Right lung (tissue), 10 donors: ENCODE measurements at places on chromosomes 16 and 17. TPM values are rescaled to one million over a fixed set of nuclear protein-coding genes. Genes with fewer than 3 reads are reported as not detected.
A peak's percentile ranks its signal among the peaks of the same experiment; 100 is the strongest.

The PTX4 gene
- not detected for polyA plus RNA-seq

The KRTAP4-6 gene
- polyA plus RNA-seq, result not detected

DNA sequence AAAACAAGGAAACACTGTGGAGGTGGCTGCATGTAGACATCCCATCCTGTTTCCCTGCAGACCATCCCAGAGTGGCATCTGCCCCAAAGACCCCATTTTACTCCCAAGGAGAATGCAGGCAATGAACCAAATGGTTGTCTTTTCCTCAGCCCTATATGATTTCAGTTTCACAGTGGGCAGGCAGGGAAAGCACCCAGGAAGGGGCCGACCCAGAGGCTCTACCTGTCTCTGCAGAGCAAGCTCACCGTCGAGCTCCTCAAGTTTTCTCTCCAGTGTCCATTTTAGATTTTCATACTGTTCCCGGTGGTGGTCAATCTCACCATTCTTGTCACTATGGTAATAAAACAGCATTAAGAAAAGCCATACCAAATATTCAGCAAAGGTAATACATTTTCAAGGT lies 14.6 kb downstream of the CCDC57 start:
- no peak for DNase-seq

The SEPTIN12 gene
- polyA plus RNA-seq, result not detected

The EFNB3 gene
- polyA plus RNA-seq, result 36.1 TPM

The KRTAP17-1 gene
- not detected for polyA plus RNA-seq

The FOXO3B gene
- polyA plus RNA-seq, result 6.2 TPM

The C16orf92 gene
- not detected for polyA plus RNA-seq

DNA sequence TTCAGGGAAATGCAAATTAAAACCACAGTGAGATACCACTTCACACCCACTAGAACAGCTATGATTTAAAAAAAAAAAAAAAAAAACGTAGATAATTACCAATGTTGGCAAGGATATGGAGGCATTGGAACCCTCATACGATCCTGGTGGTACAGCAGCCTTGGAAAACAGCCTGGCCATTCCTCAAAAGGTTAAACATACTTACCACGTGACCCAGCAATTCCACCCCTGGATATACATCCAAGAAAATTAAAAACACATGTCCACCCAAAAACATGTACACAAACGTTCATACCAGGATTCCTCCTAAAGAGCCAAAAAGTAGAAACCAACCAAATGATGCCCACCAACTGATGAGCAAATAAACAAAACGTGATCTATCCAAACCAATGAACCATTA lies 68.1 kb downstream of the GAS7 start:
- no peak for DNase-seq

The WFIKKN2 gene
- polyA plus RNA-seq, result 0.98 TPM

GRCh38 chr16:50610331-50611262 lies 62.4 kb downstream of the NKD1 start:
- DNase-seq, result no peak

DNA sequence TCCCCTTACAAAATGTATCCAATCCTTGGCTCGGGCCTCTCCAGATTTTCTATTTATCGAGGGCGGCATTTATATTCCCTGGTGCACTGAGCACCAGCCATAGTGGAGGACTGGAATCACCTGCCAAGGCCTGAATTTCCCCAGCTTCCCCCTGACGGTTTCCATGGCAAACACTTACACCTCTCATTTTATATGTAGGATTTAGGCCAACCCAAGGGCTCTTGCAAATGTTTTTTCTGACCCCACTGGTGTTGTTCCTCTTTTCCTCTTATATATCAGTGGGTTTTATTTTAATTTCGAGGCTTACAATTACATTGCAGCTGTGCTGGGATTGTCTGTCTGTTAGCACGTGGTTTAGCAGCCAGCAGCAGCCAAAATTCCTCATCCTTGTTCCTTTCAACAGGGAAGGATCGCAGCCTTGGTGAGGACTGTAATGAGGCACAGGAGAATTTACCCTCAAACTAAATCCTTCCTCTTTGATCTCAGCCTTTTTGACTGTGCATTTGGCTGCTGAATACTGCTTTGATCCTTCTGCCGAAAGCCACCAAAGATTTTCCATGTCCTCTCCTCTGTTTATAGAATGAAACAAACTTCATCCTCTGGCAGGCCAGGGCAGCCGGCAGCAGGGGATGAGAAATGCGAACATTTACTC lies 26.5 kb upstream of the CES5A start:
- no peak for DNase-seq

DNA sequence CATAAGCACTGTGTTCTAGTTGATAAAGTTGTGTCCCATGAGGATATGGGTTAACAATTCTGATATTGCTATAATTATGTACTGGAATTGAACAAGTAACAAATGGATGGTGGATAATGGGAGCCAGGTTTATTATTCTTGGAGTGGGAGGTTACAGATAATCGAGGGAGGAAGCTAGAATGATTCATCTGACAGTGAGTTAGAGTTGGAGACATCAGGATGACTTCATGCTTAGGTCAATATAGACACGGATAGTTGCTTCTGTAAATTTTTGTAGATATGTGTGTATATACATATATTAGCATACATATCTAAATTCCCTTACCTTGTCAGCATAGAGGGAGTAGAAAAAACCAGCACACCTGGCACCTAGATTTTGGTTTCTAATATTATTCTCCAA lies 293.4 kb downstream of the SHISA9 start:
- no peak for DNase-seq

DNA sequence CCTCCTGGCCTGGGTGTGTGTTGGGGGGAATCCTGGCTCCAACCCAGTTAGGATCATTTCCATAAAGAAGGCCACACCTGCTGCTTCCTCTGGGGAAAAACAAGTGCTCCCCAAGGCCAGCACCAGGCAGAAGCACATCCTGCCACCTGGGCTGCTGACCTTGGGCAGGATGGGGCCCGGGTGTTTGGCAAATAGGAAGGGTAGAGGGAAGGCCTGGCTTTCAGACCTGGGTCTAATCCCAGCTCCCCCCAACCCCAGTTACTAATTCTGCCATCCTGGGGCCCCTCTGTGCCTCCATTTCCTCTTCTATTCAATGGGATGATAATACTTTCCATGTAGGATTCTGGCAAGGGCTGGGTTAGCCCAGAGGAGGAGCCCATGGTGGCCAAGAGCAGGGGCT lies 3.0 kb upstream of the NLRC5 start:
- DNase-seq, result no peak

DNA sequence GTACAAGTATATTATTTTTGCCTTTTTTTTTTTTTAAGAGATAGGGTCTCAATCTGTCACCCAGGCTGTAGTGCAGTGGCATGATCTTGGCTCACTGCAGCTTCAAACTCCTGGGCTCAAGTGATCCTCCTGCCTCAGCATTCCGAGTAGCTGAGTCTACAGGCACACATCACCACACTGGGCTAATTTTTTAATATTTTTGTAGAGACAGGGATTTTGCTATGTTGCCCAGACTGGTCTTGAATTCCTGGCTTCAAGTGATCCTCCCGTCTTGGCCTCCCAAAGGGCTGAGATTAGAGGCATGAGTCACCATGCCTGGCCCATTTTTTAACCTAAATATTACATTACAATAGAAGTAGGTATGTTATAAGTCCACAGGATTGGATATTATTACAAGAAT lies 3.2 kb downstream of the TERB1 start:
- no peak for DNase-seq

The AURKB gene
- polyA plus RNA-seq, result 37.4 TPM

GRCh38 chr16:78761427-78761826 lies 662.0 kb downstream of the WWOX start:
- no peak for DNase-seq

DNA sequence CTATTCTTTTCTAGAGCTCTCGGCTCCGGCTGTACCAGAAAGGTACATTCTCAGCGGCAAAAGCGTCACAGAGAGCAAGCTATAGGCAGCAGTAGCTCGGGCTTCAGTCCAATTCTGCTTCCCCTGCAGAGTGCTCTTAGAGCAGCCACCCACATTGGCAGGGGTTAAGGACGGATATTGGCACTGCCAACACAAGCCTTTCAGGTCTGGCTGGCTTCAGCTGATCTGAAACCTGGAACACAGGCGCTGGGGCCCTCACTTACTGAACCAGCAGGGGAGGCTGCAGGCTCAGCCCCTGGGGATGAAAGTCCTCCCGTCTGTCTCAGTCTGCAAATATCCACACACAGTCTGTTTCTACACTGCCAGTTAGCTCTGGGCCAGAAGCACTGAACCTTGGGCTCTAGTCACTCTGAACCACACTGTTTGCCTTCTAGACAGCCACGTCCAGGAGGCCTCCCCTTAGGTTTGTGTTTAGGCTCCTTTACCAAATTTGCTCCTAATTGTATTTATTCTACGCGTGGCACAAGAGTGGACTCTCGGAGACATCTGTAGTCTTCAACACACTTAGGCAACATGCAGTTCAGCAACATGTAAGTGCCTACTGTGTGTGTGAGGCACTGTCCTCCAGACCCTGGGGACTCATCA lies 40.1 kb downstream of the HIC1 start:
- no peak for DNase-seq

DNA sequence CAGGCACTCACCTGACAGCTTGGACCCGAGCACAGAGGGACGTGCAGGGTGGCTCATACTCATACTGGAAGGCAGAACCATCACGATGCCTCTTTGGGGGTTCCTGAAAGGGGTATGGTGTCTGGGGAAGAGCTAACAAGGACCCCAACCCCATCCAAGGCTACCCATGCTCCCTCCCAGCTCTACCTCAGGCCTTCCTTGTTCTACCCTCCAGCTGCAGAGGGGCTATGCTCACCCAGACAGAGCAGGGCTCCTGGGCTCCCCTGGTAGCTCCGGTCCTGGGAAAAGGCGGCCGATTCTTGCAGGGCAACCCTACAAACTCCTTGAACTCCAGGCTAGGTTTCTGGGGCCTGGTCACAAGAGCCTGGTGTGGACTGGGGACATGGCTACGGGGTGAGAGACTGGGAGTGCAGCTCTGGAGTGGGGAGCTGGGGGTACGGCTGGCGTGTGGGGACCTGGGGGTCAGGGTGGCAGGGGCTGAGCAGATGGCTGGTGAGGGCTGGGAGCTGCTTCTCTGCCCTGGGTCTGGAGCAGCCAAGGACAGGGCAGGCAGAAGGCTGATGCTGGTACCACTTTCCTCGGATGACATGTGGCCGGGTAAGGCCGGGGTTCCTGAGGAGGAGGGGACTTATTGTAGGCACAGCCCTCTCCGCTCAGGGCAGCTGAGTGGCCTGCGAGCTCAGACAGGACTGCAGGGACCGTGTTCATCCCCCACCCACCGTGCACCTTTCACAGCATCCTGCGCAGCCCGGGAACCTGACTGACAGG lies 2.1 kb downstream of the ACD start:
- no peak for DNase-seq

DNA sequence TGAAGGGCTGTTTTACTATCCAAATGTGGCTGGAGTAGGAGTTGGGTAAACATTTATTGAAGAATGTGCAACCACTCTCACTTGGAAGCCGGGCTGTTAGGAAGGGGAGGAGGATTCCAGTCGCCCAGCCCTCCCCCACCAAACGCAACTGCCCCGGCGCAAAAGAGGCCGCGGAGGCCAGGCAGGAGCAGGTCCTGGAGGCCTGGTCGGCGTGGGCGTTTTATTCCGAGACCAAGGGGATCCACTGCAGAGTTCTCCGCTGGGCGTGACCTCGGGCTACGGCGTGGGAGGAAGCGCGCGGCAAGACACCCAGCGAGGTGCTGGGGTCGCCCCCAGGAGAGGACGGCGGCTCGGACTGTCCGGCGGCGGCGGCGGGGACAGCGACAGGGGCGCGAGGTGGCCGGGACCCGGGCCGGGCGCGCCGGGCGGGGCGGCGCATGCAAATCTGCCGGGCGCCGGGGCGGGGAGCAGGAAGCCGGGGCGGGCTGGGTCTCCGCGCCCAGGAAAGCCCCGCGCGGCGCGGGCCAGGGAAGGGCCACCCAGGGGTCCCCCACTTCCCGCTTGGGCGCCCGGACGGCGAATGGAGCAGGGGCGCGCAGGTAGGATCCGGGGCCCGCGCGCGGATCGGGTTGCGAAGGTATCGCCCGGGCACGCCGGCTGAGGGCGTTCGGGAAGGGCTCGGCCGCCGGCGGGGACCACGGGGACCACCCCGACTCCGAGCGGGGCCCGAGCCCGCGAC lies at the start of gene IL4R:
IL4R (plus strand) TSS at position 553 of the 739 bp plus-strand sequence. CDS start 26,230 bp downstream, outside the sequence.
- DNase-seq, result peak; percentile 57

The CES1 gene
- polyA plus RNA-seq, result 91.7 TPM

- peak; percentile 68 for DNase-seq
These were observed 747 bp downstream of the ATXN7L3 start for GRCh38 chr17:44198721-44199552.

The CFDP1 gene
- 141 TPM for polyA plus RNA-seq

The ITGA2B gene
- 6.7 TPM for polyA plus RNA-seq

- DNase-seq, result no peak
These were observed 33.0 kb downstream of the TEX2 start for GRCh38 chr17:64229815-64230728.

- no peak for DNase-seq
These were observed 796 bp downstream of the NT5M start for GRCh38 chr17:17303847-17304490.

DNA sequence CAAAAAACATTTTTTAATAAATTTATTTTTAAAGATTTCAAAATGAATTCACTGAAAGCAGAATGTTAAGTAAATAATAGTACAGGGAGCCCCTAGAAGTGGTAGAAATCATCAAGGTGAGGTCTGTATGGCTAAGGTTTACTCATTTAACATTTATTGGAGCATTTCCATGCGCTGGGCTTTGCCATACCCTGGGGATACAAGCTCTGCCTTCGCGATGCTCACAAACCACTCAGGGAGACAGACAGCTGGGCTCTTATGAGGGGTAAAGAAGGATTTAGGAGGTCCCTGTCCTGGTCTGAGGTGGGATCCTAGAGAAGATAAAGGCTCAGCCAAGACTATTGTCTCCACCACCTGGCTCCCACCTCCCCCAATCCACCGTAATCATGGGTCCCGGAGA lies 11.3 kb upstream of the LPCAT2 start:
- DNase-seq, result no peak

GRCh38 chr17:8409966-8410882 lies 12.6 kb upstream of the RNF222 start:
- peak; percentile 89 for DNase-seq

GRCh38 chr17:8072729-8073461 lies 14.6 kb downstream of the ALOX12B start:
- no peak for DNase-seq

The TGFB1I1 gene
- 64.1 TPM for polyA plus RNA-seq

The HSD17B2 gene
- 0.15 TPM for polyA plus RNA-seq

DNA sequence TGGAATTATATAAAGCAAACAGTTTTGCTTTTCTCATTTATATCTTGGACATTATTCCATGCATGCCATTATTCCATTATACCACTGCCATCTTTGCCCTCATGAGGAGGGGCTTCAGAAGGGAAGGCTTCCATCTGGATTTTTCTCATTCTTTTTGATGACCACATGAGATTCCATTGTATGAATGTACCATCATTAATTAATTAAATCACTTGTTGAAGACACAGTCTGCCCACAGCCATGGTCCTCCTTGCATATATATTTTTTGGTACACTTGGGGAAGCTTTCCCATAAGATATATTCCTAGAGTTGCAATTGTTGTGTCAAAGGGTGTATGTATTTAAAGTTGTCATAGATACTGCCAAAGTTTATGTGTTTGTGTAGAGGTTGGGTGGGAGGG lies 7.1 kb downstream of the ARL4D start:
- no peak for DNase-seq
